ENCODE measurements at places on chromosomes 16 and 17.

DNA sequence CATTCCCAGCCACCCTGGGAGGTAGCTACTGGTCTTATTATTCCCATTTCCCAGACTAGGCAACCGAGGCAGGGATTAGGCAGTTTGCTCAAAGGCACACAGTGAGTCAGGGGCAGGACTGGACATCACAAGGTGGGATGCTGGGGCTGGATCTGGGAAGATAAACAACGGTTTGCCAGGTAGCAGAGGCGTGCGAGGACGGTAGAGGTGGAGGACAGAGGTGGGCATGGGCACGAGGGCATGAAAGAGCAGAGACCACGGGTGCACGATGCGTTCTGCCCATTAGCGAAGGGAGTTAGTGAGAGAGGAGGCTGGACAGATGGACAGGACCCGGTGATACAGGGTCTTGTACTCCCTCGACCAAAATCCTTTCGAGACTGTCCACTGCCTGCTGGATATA, 148.0 kb downstream of the SDK2 start:
- DNase-seq = no peak

DNA sequence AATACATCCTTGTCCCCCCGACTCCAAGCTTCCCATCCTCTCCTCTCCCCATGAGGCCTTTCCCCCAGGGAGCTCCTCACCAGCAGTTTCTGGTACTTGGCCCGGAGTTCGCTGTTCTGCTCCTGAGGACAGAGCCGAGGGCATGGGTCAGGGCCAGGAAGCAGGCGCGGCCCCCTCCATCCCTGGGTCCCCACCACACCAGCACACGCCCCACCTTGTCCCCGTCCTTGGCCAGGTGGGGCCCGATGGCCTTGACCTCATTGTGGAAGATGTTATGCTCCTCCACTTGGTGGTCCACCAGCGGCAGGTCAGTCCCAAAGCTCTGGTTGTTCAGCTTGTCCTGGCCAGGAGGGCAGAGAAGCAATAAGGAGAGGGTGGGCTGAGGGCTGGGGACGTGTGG, 36.2 kb downstream of the PPL start:
- DNase-seq = no peak

GRCh38 chr17:31702041-31702440, 157.0 kb downstream of the COPRS start:
- DNase-seq = no peak

DNA sequence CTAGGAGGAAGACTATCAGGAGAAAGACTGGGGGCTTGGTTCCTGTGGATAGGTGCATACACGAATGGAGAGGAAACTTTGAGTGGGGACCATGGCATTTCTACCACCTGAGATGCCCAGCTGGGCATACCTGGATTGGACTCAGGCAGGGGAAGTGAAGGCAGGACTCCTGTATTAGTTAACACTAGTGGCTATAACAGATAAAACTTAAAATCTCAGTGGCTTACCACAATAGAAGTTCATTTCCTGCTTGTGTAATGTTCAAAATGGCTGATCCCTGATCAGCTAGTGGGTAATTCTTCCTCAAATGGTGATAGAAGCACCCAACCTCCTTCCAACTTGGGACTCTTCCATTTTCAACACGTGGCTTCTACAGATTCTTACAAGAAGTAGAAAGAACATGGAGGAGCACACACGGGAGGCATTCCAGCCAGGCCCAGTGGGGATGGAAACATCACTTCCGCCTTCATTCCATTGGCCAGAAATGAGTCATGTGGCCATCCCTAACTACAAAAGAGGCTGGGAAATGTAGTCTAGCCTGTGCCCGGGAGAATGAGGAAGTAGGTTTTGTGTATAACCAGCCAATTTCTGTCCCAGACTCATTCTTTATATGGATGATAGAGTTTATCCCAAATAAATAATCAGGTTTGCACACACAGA, 112.1 kb downstream of the UTP18 start:
- DNase-seq = peak; percentile 19

GRCh38 chr16:56777001-56777400, 47.1 kb downstream of the NUP93 start:
- DNase-seq = no peak

- DNase-seq = no peak
Measured at GRCh38 chr16:48105456-48105855, 50.3 kb downstream of the ABCC12 start.

DNA sequence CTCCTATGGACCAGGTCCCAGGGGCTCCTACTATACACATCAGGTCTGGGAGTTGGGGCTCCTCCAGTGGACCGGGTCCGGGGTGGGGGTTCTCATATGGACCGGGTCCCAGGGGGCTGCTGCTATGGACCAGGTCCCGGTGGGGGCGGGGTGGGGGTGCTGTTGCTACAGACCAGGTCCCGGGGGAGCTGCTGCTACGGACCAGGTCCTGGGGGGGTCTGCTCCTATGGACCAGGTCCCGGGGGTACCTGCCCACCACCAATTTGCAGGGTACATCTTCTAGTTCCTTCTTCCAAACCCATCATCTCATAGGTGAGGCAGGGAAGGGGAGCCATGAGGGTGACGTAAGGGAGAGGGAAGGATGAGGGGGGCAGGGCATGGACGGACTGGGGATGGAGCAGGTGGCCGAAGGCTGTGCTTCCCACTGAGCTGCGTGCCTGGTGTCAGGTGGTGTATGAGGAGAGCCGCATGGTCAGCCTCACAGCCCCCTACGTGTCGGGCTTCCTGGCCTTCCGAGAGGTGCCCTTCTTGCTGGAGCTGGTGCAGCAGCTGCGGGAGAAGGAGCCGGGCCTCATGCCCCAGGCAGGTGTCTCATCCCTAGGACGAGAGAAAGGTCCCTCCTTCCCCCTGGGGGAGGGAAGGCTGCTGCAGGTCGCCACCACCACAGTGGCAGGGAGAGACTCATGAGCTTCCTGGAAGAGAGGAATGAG, 6.6 kb downstream of the ENDOV start:
- no peak for DNase-seq

DNA sequence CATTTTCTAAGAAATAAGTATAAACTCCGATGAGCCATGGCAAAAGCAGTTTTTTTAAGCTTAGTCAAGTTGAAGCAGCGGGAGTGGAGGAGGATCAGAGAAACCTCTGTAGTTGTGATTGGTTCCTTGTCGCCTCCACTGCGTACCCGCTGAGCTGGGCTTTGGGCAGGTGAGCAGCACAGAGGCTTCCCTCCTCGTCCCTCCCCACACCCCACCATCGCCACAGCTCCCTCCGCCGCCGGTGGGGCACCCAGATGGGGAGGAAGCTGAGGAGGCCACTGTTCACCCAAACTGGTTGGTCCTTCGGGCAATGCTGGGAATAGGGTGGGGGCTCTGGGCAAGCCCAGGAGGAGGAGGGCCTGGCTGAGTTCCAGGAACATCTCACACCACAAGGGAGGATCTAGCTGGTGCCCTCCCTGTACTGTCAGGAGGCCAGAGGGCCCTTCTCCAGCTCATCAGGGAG, 5.2 kb upstream of the MRPL38 start:
- DNase-seq = no peak

- no peak for DNase-seq
Measured at GRCh38 chr16:68744744-68745280, 7.7 kb downstream of the CDH1 start.

GRCh38 chr16:546909-547770, 13.1 kb upstream of the PRR35 start:
- peak; percentile 82 for DNase-seq

DNA sequence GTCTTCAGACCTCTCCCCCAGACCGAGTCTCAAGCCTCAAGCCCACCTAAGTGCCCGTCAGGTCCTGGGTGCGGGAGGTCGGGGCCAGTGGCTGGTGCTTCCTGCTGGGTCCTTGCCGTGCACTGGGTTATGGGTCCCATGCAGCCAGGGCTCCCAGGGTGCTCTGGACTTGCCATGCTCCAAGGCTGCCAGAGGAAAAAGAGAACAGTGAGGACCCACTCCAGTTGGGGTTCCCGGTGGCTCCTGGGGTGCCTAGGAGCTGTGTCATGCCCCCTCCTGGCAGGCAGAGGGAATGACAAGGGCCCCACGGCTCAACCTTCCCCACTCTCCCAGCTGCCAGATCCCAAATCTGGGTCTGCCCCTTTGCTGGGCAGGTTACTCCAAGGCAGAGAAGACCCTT, 3.8 kb downstream of the SNX20 start:
- DNase-seq = no peak

- no peak for DNase-seq
Measured at GRCh38 chr16:23667355-23667659, 11.4 kb upstream of the PLK1 start.

DNA sequence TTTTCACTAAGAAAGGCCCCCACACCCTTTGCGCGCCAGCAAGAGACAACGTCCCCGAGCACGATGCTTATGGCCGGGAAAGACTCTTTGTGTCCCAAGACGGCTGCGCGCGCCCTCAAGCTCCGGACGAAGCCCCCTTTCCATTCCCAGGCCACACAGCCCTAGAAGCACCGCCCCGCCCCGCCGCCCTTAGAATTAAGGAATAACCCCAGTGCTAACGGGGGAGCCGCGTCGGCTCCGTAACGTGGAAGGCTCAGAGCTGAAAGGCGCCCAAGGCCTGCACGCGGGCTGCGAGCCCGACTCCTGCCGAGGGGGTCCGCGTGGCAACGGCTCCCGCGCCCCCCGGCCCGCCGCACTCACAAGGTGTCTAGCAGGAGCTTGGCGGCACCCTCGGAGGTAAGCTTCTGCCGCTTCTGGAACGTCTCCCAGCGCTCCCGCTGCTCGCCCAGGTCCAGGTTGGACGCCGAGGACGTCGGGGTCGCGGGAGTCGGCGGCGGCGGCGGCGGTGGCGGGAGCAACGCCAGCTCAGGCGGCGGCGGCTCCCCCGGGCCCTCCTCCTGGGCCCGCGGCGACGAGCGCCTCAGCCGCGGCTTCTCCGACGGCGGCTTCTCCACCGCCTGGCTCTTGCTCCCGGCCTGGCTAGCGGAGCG, 477 bp downstream of the CENPV start:
- peak; percentile 85 for DNase-seq

- DNase-seq = no peak
Measured at GRCh38 chr16:22425036-22425801, 50.8 kb upstream of the CDR2 start.

DNA sequence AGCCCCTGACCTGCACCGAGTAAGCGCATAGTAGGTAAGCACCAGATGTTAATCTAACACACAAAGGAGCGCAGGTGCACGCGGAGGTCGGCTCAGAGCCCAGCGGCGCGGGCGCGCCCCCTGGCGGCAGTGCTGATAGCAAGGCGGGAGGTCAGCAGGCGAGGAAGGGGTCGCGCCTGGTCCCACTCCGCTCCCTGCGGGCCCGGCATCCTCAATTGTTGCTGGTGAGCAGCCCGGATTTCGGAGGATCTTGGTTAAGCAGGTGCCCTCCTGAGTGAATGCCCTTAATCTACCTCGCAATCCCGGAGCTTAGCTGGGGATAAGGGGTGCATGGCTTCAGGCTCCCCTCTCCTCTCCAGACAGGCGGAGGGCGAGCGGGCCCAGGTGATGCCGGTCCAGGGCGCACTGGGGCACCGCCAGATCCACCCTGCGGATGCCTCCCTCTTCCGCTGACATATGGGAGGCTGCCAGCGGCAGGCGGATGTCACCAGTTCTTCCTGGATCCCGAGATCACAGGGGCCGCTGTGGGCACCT, 4.0 kb upstream of the WNT3 start:
- DNase-seq = no peak

DNA sequence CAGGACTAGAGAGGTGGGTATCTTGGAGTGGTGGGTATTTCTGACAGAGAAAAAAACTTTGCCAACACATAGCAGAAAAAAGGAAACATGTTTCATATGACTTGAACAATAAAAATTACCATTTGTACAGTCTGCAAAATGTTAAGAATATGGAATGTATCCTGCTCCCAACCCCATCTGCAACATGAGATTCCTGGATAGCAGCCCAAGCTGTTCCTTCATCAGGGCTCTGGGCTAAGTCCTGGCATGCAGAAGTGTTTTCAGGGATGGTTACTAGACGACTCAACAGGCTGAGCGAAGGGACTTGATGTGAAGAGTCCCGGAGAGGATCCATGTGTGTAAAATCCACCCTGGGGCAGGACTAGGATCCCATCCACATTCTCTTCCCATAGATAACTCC, 121.0 kb upstream of the IRX3 start:
- DNase-seq = no peak

GRCh38 chr16:31874366-31875111, 932 bp downstream of the ZNF267 start:
- peak; percentile 9 for DNase-seq

DNA sequence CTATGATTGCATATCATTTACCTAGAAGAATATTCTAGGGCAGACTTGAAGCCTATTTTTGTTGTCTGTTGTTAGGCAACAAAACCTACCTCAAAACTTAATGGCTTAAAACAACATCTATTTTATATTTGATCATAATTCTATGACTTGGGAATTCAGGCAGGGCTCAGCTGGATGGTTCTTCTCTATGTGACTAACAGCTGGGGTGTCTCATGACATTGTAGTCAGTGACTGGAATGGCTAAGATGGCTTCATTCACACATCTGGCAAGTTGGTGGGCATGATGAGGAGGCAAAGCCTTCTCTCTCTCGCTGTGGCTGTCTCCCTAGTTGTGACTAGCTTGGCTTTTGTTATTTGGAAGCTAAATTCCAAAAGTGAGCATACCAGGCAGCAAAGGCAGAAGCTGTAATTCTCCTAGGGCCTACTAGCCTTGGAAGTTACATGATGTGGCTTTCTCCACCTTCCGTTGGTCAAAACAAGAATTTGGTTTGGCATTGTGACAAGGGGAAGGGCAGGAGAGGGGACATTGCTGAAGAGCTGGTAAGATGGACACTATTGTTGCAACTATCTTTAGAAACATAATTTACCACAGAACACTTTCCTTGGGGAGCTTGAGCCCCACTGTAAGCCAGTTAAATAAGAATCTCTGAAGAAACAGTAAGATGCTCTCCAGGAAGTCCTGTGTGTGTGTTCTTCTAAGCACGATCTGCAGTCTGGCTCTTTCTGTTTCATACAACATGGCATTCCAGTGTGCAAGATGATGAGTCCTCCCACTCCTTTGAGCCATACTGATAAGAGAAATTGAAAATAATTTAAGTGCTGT, 39.4 kb downstream of the ZNRF1 start:
- no peak for DNase-seq

DNA sequence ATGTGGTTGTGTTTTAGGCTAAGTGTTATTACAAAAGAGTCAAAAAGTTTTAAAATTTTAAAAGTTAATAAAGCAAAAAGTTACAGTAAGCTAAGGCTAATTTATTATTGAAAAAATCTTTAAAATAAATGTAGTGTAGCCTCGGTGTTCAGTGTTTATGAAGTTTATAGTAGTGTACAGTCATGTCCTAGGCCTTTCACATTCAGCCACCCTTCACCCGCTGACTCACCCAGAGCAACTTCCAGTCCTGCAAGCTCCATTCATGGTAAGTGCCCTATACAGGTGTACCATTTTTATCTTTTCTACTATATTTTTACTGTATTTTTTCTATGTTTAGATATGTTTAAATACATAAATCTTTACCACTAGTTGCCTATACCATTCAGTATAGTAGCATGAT, 98.5 kb upstream of the RPRML start:
- no peak for DNase-seq

DNA sequence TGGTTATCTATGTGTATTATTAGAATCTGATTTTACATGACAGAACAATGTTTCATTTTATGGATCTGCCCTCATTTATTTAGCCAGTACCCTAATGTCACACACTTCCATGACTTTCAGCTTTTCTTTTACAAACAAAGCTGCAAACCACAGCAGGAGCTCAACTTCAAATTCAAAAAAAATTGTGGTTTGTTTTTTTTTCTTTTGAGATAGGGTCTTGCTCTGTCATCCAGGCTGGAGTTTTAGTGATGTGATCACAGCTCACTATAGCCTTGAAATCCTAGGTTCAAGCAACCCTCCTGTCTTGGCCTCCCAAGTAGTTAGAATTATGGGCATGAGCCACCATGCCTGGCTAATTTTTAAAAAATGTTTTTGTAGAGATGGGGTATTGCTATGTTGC, 8.2 kb upstream of the MPRIP start:
- DNase-seq = no peak

- peak; percentile 39 for DNase-seq
Measured at GRCh38 chr17:49775546-49776260, 11.8 kb upstream of the FAM117A start.

All from neural progenitor cell (in vitro differentiated cells).